Fibroblast of lung (primary cell): ENCODE measurements at places on chromosomes 3 and 15. TPM values are rescaled to one million over a fixed set of nuclear protein-coding genes. Genes with fewer than 3 reads are reported as not detected.

DNA sequence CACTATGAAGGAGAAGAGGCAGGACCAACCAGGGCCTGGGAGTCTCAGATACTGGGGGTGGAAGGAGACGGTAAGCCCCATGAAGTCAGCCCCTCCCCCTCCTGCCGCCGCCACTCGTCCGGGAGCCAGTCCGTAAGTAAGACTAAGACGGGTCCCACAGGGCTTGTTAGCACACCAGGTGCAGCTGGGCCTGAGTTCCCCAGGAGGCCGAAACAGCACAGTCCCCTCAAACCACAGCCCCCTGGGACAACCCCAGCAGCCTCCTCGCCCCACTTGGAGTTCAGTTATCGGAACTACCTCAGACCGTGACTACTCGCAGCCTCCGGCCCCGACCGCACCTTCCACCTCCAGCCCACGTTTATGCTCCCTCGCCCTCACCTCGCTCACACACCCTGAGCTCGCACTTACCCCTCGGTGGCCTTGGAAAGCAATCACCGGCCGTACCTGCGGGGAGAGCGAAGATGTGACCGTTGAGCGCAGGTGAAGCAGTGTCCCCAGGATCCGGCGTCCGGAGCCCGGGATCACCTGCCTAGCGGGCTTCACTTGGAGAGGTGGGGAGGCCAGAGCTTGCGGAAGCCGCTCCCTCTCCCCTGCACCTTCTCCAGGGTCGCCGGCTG is 557 bp downstream of the ELL3 start:
- no peak for DNase-seq

DNA sequence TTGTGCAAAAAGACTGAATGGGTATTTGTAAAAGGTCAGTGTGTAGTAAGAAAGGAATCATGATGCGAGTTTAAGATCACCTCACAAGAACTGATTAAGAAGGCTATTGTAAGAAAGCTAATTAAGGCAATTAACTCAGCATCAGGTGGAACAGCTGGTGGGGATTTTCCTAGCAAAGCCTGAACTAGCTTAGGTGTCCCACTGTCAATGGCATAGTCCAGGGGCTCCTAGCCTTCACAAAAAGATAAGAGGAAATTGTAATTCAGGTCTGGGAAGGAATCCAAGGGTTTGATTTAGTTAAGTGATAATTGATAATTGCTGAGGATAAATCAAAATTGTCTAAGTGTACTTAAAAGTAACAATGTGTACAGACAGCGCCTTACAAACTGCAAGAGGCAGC is 901.6 kb downstream of the TUSC7 start:
- no peak for DNase-seq

DNA sequence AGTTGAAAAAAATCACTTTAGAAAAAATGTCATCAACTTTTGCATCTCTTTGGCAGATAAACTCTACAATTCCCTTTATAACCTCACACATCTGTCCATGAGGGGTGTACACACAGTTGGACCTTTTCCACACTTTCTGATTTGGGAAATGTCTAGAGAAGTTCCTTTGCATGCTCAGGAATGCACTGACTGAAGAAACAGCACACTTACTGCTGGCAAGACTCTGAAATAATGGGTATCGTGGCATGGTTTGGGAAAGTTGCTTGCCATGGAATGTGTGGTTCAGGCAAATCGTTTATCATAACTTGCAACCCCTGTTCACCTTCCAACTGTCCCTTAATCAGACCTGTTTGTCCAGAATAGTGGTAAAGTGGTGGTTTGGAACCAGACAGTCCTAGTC is 135.3 kb upstream of the TGFBR2 start:
- peak; percentile 26 for DNase-seq

Gene ROPN1
- not detected in 2 replicates for total RNA-seq

Gene IL20RB
- total RNA-seq = 0.51 and 3.0 TPM in 2 replicates
